ENCODE measurements at places on chromosomes 5 and 9. TPM values are rescaled to one million over a fixed set of nuclear protein-coding genes. Genes with fewer than 3 reads are reported as not detected.

The RBM22 gene
- total RNA-seq, result 86.2 TPM

The SCGB3A2 gene
- not detected for total RNA-seq

The SPOCK1 gene
- not detected for total RNA-seq

The PCDHB12 gene
- total RNA-seq, result not detected

The PCDHB11 gene
- not detected for total RNA-seq

The GRM6 gene
- not detected for total RNA-seq

The PARP8 gene
- total RNA-seq, result 22.0 TPM

The DAPK1 gene
- 0.20 TPM for total RNA-seq
